Cerebellar nuclear complex (tissue), 1 donor: ENCODE measurements at places on chromosomes 5 and 9.

DNA sequence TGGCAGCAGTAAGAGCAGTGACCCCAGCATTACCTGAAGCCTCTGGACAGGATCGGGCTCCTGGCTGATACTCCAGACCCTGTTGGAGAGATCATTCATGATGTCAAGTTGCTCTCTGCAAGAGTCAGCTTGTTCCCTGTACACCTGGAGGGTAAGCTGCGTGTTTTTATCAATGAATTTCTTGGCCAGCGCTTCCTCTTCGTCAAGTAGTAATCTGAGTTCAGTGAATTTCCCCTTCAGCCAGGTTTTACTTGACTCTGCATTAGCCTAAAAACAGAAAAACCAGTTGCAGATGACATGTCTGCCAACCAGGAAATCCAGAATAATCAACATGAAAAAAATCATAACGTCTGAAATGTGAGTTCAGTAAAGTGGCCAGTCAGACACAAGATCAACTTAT is 19.1 kb downstream of the TRIM14 start:
- no peak for DNase-seq

GRCh38 chr5:111511174-111511830 is 1.0 kb downstream of the STARD4 start:
- DNase-seq: no peak

DNA sequence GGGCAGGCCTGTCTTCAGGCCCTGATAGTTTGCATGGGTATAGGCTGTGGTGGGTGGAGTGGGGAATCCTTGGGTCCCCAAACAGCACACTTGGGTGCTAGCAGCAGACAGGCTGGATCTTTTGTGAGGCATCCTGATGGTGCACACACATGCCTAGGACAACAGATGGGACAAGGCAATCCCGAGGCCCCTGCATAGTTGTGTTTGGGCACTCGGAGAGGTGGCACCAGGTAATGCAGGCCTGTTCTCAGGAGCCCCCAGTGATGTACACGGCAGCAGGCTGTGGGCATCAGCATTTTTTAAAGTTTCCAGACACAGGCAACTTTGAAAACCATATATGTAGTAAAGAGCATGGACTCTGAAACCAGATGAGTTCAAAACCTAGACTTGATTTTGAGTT is 65.4 kb downstream of the EPB41L4A start:
- no peak for DNase-seq

DNA sequence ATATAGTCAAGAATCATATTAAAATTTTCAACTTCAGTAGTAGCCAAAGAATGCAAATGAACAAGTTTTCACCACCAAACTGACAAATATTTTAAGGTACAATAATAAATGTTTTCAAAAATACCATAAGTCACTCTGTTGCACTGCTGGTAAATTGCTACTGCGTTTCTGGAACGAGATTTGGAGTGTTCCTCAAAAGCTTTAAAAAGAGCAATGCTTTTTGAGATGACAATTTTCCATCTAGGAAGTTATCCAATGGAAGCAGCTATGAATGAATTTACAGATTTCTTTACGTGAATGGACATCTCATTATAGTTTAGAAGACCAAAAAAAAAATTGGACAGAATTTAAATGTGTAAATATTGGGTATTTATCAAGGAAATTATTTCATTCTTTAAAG is 173.2 kb upstream of the OR13F1 start:
- no peak for DNase-seq

- no peak for DNase-seq
Measured at GRCh38 chr9:110918316-110919049, 119.8 kb downstream of the LPAR1 start.

GRCh38 chr5:103360475-103360874 is 101.9 kb downstream of the MACIR start:
- no peak for DNase-seq

DNA sequence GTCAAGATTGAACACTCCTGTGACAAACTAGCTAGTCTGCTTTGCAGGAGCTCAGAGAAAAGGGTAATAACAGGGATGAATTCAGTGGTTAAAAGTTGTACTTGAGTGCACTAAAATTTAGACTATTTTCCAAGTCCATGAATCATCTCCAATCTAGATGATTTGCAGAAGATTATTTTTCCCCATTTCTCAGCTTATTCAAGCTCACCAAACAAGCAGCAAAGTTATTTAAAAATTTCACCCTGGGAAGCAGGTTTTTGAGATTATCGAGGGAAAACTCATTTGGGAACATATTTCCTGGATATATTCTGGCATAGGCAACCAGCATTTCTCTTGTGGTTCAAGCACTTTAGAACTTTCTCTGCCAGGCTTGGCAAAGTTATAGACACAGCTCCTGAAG is 311.4 kb downstream of the TLE1 start:
- no peak for DNase-seq

DNA sequence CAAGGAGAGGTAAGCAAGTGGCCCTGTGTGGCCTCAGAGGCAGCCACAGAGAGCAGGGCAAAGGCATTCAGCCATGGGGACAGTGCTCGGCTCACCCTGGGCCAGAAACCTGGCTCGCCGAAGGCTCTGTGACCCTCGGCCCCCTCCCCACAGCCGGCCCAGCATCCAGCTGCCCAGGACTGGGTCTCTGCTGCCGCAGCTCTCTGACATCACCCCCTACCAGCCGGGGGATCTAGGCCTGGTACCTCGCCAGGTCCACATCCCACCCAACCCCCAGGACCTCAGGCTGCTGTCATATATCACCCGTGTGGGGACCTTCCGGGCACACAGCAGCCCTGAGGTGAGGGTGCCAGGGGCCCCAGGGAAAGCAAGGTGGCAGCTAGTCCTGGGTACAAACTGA is 2.6 kb downstream of the PTRH1 start:
- DNase-seq: no peak

- no peak for DNase-seq
Measured at GRCh38 chr5:122421374-122422079, 109.5 kb downstream of the SNCAIP start.

DNA sequence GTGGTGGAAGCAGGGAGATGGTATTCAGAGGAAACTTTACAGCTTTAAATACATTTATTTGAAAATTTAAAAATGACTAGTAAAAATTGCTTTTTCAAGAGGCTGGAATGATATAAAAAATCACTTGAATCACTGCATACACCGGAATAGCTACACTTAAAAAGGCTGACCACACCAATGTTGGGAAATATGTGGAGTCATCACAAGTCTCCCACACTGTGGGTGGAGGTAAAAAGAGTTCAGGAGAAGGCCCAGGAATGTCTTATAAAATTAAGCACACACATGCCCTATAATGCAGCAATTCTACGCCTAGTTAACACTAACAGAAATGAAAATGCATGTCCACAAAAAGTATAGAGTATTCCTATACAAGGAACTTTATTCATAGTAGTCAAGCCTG is 198.1 kb downstream of the ROR2 start:
- no peak for DNase-seq

GRCh38 chr9:116703634-116704033 is 16.5 kb downstream of the TRIM32 start:
- no peak for DNase-seq

DNA sequence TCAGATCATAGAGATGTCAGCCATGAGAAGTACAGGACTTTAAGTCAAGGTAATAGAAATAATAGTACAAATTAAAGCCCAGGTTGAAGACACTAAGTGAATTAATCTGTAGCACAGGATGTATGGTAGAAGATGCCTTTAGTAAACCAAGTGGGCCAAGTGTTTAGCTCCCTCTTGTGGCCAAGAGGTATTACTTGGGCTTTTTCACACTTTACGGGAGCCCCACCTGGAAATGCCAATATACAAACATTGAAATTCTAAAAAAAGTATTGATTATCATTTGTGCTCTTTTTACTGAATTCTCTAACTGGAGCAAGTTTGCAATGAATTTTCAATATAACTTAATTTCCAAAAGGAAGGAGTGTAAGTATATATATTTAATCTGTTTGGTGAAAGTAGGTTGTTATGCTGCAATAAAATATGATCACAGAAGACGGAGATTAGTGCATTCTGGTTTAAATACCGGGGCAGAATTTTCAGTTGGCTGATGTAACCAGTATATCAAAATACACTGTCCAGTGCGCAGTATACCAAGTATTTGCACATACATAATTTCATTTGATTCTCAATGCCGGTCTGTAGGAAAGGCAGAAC is 84.7 kb downstream of the PARP8 start:
- DNase-seq: no peak

DNA sequence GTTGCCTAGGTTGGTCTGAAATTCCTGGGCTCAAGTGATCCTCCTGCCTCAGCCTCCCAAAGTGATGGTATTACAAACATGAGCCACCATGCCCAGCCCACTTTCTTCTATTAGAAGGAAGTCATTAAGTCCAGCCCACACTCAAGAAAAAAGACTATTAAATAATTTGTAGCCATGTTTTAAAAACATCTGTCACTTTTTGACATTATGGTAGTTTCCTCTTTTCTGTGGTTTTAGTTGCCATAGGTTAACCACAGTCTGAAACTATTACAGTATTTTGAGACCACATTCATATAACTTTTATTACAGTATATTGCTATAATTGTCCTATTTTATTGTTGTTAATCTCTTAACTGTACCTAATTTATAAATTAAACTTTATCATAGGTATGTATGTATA is 31.9 kb upstream of the C5orf24 start:
- DNase-seq: no peak

GRCh38 chr5:173477345-173478040 is 139.0 kb downstream of the BOD1 start:
- DNase-seq: no peak

DNA sequence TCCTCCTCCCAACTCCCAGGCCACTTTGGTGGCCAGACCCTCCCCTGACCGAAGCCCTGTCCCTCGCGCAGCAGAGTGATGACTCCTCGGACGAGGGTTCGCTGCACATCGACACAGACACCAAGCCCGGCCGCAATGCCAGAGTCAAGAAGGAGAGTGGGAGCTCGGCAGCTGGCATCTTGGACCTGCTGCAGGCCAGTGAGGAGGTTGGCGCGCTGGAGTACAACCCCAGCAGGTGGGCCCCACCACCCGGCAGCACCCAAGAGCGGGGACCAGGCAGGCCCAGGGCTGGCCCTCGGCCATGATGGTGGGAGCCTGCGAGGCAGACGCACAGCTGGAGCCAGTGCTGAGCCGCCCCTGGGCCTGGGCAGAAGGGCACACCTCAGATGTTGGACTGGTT is 90.6 kb downstream of the PHF2 start:
- no peak for DNase-seq

GRCh38 chr9:82608487-82608886 is 454.5 kb downstream of the RASEF start:
- no peak for DNase-seq

DNA sequence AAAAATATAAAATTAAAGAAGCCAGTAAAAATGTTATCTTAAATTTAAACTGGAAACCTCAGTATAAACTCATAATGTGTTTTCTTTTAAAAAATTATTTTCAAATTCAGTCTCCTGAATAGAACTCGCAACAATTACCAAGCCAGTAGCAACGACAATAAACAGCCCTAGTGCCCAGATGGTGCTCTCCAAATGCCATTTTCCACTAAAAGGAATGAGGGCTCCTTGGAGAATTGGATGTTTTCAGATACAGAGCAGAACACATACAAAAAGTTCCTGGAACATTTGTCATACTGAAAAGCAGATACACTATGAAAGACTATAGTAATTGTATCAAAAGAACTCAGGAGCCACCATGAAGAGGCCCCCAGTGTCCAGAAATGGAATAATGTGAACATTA is 97.4 kb downstream of the TMC1 start:
- DNase-seq: no peak

DNA sequence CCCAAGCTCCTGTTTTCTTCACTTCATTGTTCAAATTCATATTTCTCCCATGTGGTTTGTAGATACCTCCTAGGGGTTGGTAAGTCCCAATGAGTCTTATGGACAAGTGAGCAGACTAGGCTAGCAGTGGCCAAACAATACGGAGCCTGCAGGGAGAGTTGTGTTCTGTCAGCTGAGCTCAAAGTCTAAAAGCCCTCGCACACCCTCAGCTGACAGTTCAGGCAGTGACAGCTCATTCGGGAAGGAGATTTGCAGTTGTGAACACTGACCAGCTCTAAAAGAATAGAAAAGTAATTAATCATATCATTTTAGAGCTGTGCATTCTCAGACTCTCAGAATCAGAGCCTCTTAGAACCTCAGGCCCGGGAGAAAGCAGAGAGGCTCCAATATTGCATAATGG is 95.1 kb downstream of the SH3TC2 start:
- DNase-seq: no peak

DNA sequence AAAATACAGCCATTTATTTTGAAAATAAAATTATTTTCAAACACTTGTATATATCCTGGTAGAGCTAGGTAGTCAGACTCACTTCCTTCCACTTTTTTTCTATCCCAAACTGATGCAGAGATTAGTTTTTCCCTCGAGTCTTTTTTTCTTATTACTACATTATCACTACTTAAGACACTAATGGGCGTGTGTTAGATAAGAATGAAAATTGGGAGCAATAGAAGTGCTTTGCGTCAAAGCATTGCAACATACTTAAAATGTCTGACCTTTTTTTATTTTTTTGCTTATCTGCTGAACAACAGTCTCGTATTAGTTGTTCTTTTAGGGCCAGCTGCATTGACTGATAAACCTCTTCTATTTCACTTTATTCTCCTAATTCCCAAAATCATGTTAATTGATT is 1278.7 kb downstream of the CDH12 start:
- no peak for DNase-seq

DNA sequence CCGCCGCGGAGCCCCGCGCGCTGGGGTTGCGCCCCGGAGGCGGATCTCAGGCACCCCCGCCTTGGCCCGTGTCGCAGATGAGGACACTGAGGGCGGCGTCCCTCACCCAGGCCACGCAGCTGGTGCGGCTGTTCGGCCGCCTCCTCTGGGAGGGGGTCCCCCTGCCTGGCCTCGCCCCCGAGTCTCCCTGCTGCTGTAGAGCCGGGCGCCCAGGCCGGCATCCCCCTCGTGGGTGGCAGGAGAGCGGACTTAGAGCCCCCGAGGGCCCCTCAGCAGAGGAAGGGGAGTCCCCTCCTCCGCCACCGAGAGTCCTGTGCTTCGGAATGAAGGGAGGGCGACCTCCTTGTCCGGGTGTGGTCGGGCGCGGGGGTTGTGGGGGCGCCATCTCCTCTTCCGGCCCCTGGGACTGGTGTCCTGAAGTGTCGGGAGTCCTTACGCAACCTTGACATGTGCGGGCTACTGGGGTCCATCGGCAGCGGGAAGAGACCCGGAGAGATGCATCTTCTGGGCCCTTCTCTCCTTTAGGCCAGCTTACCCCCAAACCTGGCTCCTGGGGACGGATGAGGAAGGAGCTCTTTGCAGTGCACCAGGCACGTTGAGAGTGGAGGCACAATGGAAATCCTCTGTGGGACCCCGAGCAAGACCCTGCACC is 11.7 kb upstream of the EXOSC2 start:
- no peak for DNase-seq
